ENCODE measurements at places on chromosomes 13 and 19.
A peak's percentile ranks its signal among the peaks of the same experiment; 100 is the strongest.

GRCh38 chr19:49712397-49712859, 21.5 kb downstream of the CPT1C start:
- DNase-seq, result peak; percentile 22

DNA sequence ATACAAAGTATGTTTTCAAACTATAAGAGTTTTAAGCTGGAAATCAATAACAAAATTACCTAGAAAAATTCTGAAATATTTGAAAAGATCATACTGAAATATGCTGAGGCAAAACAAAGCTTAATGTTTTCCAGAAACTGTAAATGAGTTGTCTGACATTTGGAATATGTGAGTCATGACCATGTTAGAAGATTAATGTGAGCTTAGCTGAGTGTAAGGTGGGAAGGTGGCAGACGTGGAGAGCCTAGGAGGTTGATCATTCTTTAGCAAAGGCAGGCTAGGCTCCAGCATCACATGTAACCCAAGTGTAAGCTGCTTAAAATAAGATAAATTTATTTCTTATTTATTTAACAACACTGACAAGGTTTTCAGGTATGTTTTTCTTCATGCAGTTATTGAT, 2086.1 kb upstream of the PCDH20 start:
- no peak for DNase-seq

DNA sequence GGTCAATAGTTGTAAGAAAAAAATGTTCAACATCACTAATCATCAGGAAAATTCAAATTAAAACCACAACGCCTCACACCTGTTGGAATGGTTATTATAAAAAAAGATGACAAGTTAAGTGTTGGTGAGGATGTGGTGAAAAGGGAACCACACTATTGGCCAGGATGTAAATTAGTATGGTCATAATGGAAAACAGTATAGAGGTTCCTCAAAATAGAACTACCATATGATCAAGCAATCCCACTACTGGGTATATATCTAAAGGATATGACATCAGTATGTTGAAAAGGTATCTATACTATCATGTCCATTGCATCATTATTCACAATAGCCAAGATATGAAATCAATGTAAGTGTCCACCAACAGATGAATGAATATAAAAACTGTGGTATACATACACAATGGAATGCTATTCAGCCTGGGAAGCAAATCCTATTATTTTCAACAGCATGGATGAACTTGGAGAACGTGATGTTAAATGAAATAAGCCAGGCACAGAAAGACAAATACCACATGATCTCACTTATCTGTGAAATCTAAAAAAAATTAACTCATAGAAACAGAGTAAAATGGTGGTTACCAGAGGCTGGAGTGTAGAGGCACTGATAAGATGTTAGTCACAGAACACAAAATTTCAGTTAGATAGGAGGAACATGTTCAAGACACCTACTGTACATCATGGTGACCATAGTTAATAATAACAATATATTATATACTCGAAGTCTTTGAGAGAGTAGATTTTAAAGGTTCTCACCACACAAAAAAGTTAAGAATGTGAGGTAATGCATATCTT, 56.6 kb downstream of the TBC1D4 start:
- no peak for DNase-seq

DNA sequence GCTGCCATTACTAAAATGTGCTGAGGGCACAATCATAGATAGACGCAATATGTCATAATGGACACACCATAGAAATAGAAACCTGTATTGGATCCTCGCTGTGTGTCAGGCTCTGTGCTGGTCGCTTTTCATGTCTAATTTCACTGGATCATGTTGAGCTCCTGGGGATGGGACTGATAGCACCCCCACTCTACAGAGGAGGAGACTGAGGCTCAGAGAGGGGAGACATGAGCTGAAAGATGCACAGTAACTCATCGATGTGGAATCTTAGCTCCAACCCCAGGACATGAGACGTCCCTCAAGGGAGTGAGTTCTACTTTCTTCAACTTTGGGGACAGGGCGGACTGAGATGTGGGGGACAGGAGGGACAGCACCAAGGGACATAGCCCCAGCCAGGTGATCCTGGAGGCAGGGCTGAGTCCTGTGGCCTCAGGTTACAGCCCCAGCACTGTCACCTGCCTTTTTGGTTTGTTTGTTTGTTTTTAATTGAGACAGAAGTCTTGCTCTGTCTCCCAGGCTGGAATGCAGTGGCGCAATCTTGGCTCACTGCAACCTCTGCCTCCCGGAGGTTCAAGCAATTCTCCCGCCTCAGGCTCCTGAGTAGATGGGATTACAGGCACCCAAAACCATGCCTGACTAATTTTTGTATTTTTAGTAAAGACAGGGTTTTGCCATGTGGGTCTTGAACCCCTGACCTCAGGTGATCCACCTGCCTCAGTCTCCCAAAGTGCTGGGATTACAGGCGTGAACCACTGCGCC, 6.6 kb upstream of the GIPC1 start:
- DNase-seq, result no peak

DNA sequence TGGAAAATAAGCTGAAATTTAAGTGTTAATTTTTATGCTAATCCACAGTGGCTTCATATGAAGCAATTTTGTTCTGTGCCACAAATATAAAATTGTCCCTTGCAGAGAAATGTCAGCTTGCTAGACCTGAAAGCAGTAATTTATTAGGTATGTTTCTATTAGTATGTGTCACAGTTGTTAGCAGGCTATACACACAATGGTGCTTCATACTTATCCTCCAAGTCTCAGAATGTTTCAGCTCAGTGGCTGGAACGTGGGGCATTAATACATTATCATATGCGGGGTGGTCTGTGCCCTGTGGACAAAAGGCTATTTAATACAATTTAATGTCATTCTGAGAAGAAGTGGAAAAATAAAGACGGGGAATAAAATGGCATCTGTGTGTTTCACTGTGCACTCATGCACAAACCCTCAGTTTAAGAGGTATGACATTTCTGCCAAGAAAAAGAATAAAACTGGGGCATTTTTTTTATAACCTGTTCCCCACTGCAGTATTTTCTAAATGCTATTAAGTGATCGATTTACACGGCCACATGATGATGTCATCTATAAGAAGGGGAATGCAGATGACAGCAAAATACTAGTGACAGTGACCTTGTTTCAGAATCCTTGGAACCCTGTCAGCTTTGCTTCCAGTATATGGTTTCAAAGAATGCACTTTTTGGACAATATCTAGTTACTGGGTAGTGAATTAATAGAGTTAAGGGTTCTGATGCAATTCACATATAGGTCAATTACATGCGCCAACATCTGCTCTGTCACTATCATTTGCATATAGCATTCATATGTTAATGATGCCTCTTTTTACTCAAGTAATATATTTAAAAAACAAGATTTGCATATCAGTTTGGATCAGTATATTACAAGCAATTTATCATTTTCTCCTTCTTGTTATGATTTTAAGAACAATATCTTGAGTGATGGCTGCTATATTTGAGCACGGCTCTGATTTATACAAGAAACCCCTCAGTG, 21.2 kb upstream of the ZNF536 start:
- no peak for DNase-seq

GRCh38 chr13:29561918-29562317, 33.6 kb downstream of the SLC7A1 start:
- no peak for DNase-seq

- no peak for DNase-seq
These were observed 6.6 kb upstream of the SIGLEC12 start for GRCh38 chr19:51508059-51508733.

DNA sequence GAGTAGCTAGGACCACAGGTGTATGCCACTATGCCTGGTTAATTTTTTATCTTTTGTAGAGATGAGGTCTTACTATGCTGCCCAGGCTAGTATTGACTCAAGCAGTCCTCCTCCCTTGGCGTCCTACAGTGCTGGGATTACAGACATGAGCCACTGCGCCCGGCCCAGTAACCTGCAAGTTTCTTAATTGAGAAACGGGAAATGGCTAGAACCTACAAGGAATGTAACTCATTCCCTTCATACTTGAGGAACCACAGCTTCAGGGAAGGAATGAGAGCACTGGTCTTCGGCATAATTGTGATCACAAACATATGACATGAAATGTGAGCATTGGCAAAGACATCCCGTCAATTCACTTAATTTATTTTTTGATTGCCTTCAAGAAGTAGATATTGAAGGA, 157.0 kb downstream of the KLF5 start:
- no peak for DNase-seq

DNA sequence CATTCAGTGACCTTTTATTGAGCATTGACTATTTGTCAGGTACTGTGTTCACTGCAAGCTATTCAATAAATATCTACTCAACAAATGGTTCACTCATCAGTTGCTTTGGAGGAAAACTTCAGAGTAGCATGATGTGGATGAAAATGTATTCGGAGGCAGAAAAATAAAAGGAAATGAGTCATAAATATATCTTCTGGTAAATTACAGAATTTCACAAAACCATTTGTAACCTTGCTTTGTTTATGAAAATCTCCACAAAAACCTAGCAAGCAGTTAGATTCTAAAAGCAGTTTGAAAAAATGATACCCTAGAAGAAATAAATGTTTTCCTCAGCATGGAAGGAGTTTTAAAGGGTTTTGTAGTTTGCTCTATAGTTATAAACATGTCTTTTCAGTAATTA, 399.6 kb downstream of the LMO7 start:
- no peak for DNase-seq

- no peak for DNase-seq
These were observed 9.9 kb upstream of the PRODH2 start for GRCh38 chr19:35822579-35822978.

- DNase-seq, result peak; percentile 12
These were observed 41.7 kb downstream of the UNC13A start for GRCh38 chr19:17646441-17646840.

GRCh38 chr19:48454150-48454730, 1.1 kb upstream of the KCNJ14 start:
- DNase-seq, result no peak

DNA sequence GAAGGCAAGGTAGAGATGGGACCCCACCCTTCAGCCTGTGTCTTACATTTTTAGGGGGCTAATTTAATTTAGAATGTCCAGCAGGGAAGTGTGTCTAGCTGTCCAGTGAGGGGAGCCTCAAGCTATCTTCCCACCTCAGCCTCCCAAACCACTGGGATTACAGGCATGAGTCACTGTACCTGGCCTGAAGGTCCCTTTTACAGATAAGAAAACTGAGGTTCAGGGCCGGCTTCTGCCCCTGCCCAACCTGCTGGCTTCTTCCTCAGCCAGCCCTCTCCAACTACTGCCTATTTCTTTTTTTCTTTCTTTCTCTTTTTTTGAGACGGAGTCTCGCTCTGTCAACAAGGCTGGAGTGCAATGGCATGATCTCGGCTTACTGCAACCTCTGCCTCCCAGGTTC, 19.4 kb upstream of the HOMER3 start:
- no peak for DNase-seq

GRCh38 chr19:11061952-11062351, 27.3 kb upstream of the LDLR start:
- DNase-seq, result no peak

GRCh38 chr19:30046522-30046921, 104.5 kb downstream of the URI1 start:
- no peak for DNase-seq

- no peak for DNase-seq
These were observed 11.9 kb upstream of the PTOV1 start for GRCh38 chr19:49838885-49839588.

DNA sequence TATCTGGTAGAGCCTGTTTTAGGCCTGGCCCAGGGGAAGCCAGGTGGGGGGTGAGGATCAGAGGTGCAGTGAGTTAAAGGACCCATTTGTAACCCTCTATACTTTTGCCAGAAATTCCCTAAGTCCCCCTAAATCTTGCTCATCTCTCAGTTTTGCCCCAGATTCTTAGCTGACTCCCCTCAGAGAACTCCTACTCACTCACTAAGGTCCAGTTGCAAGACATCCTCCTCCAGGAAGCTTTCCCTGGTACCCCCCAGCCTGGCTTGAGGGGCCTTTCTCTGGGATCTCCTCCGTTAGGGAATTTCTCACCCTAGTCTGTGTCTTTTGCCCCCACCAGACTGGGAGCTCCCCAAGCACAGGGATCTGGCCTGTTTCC, 1.9 kb downstream of the TSKS start:
- DNase-seq, result no peak

DNA sequence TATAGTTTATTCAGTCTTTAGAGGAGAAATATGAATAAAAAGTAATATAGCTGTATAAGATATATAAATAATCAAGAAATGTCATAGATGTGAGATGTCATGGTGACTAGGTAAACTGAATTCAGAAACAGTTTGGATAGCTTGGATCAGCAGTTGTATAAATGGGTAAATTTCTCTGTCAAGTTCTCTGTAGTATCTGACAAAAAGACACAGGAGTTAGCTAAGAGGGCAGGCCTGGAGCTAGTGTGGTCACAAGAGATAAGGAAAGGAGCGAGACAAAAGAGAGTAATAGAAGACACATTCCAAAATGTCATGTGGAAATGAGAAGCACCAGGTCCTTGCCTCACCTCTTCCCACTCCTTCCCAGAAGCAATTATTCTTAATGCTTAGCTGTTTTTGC, 349.0 kb downstream of the LMO7 start:
- no peak for DNase-seq

DNA sequence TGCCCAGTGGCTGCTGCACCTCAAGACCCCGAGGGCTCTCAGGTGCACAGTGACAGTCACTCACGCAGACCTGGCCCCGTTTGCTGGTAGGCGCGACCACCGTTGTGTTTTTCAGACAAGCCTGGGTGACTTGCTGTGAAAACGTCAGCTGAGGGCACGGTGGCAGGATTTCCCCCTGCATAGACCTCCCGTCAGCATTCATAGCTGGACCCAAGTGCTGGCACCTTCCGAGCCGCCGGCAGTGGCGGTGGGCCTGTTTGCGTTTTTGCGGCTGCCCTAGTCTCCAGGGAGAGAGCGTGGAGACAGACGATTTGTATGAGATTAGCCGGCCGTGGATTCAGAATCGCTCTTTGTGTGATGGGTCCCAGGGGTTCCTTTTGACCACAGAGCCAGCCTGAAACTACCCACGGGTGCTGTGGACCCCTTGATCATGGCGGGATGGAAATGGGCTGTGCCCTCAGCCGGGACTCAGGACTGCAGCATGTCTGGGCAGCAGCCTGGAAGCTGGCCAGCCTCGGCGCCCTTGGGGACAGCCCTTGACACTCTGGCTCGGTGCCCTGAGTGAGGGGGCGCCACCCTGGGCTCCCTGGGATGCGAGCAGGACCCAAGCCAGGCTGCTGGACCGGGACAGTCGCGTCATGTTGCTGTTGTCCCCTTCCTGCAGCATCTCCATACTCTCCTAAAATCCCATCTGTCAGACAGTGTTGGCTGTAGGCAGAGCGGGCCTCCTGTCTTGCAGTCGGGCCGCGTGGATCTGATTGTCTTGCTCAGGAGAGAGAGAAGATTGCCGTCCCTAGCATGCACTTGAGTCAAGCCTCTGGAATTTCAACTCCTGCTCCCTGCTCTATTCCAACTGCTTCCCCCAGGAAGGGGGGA, 8.6 kb downstream of the KDM4B start:
- no peak for DNase-seq

DNA sequence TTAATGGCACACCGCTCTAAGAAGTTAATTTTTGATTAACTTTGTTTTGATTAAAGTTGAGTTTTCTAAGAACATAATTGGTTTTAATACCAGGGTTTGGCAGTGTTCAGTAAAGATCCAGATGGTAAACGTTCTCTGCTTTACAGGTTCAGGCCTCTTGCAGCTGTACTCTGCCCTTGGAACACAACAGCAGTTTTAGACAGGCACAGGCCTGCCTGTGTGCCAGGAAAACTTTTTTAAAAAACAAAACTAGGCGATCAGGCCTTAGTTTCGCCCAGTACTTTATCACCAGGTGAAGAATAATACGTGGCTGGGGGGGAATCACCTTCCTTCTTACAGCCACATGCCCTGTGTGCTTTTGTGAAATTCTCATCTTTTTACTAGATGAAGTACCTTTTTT, 38.0 kb upstream of the TEX29 start:
- no peak for DNase-seq

- DNase-seq, result no peak
These were observed 214.7 kb downstream of the VWA8 start for GRCh38 chr13:41746259-41746658.
